Upper lobe of left lung (tissue), 6 donors: ENCODE measurements at places on chromosomes 1 and 21. TPM values are rescaled to one million over a fixed set of nuclear protein-coding genes. Genes with fewer than 3 reads are reported as not detected.

GRCh38 chr1:53180226-53180625, 16.4 kb upstream of the CPT2 start:
- DNase-seq: no peak

GRCh38 chr1:56820755-56821461, 1.7 kb upstream of the FYB2 start:
- peak; percentile 9 for DNase-seq

DNA sequence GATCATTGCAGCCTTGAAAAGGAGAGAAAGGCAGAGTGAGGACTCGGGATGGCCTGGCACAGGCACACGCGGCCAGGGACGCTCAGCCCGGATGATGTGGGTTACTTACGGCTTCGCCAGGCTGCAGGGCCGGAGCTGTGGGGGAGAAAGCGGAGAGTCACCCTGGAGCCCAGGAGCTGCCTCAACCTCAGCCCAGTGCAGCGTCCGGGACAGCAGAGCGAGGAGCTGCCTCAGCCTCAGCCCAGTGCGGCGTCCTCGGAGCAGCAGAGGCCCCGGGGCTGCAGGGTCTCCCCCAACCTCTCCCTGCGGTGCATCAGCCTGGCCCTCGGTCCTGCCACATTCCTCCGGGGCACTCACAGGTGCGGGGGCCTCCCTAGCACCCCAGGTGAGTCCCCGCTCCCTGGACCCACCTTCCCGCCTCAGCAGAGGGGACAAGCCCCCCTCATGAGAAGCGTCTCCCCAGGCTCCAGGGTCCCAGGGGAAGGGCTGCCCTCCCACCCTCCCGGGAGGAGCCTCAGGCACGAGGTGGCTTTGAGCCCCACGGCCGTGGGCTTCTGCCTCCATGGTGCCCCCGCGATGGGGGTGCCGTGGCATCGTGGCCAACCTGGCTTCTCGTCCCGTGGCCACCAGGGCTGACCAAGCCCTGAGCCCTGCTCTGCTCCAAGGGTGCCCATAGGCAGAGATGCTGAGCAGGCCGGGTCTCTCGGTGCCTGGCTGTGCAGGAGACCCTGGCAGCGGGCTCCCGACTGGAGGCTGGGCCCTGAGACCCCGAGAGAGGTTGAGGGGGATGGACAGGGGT, 10.5 kb upstream of the RNF223 start:
- DNase-seq: peak; percentile 71

DNA sequence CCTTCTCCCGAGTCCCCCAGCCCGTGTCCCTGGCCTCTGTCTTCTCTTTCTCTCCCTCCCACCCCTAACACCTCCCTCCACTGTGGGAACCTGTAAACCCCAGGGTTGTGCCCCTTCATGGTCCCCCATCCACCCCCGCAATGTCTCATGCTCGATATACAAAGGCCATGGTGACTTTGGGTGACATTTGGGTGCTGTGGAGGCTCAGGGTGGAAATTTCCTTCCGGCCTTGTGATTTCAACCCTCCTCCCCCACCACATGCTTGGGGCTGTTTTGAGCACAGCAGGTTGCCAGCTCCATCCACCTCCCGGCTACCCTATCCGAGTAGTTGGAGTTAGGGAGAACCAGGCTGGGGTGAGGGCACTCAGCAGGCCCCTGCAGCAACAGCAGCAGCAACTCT, 25.7 kb upstream of the VPS13D start:
- no peak for DNase-seq

GRCh38 chr1:39898191-39898590, 3.5 kb downstream of the MYCL start:
- no peak for DNase-seq

- no peak for DNase-seq
These were observed 2.6 kb downstream of the CROCC start for GRCh38 chr1:16924216-16924918.

- no peak for DNase-seq
These were observed 57.5 kb upstream of the PDC start for GRCh38 chr1:186518395-186518794.

- DNase-seq: no peak
These were observed 103.4 kb upstream of the TIAM1 start for GRCh38 chr21:31447505-31447904.

- no peak for DNase-seq
These were observed 10.4 kb downstream of the NUAK2 start for GRCh38 chr1:205310976-205311704.

DNA sequence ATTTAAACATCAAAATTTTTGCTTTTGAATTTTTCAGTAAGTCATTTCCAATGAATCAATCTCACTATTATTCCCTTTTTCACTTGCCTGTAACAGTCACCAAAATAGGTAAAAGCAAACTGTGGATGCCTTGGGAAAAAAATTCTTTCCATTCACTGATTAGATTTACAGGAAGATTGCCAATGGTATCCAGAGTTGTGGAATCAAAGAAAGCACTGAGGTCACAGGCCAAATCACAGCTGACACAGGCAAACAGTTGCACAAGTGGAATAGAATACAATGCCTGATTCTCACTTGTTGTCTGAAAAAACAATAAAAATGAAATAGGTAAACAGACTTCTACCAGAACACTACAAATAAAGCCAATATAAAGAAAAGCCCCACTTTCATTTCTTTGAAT, 48.4 kb downstream of the LTN1 start:
- DNase-seq: no peak

DNA sequence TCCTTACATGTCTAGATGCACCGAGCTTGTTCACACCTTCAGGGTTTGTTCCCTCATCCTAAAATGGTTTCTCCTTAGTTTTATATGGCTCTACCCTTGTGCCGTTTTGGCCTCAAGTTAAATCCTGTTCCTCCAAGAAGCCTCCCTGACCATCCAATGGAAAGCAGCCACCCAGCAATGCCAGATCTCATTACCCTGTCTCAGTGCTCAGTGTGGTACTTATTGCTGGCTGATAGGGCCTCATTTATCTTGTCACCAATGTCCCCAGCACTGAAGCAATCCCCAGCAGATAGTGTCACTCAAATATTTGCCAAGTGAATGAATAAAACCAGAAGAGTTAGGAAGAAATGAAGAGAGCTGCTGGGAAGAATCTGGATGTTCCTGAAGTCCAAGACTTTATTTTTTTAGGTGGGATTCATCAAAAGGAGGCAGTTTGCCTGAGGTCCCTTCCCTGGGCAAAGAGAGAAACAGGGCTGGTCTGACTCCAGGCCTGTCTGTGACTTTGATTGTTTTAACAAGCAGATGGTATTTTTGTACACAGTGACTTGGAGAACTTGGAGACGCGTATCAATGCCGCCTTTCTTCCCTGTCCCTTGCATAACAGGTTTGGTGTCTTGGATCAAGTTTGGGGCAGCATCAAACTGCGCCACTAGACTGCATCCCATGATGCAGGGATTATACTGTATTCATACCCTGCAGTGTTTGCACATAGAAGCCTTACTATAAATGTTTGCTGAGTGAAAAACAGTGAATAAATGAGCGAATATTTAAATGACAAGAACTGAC, 221.2 kb downstream of the DISC1 start:
- DNase-seq: no peak

DNA sequence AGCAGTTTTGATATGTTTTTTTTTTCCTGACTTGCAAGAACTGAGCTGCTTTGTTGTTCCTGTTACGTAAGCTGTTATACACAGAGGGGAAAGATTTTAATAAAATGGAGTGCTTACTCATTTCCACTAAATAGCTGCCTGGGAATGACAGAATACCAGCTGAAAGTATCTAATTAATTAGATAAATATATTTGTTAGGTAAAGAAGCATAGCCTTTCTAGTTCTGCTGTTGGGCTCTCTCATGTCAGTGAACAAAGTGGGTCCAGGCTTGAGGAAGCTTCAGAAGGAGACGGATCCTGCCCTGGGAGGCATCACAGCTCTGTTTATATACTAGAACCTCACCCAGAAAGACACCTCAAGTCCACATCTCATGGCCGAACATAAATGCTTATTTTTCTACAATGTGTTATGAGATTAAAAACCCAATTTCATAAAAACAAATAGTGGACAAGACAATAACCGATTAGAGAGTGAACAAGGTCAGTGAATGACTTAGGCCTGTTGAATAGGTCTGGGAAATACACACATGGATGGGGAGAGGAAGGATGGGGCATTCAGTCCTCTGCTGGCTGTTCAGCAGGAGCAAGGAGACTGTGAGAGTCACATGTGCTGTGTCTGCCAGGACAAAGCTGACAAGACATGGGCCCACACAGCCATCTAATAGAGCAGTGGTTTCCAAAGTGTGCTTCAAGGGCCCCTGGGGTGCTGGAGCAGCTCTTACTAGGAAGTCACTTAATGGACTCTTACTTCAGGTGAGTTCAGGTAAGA, 20.6 kb downstream of the TRAF5 start:
- DNase-seq: no peak

GRCh38 chr1:158969855-158970254, 38.5 kb downstream of the PYHIN1 start:
- DNase-seq: no peak

Gene BSND
- not detected for total RNA-seq

Gene C1orf141
- total RNA-seq: 1.0 TPM

Gene MLLT11
- total RNA-seq: 0.46 TPM

Gene UTS2
- total RNA-seq: not detected

Gene SH2D2A
- 4.1 TPM for total RNA-seq
